ENCODE measurements at places on chromosomes 5 and 9.

DNA sequence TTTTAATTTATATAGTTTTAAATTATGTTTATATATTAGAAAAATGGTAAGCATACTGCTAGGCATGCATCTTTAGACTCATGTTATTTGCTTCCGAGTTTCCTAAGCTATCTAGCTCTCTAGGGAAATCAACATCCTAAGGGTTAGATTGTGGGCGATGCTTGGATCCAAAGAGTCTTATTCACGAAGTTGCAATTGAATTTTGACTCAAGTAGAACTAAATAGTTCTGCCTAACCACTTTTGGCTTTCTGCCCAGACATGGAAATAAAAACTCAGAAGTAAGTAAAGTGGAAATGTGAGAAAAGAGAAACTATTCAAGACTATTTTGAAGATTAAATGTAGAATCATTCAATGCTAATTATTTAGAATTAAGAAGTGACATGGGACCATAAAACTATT lies 440.4 kb downstream of the CDH18 start:
- no peak for DNase-seq

GRCh38 chr5:159393854-159394274 lies 63.6 kb upstream of the IL12B start:
- DNase-seq: no peak

- no peak for DNase-seq
Measured at GRCh38 chr9:104906441-104907277, 21.3 kb downstream of the ABCA1 start.

DNA sequence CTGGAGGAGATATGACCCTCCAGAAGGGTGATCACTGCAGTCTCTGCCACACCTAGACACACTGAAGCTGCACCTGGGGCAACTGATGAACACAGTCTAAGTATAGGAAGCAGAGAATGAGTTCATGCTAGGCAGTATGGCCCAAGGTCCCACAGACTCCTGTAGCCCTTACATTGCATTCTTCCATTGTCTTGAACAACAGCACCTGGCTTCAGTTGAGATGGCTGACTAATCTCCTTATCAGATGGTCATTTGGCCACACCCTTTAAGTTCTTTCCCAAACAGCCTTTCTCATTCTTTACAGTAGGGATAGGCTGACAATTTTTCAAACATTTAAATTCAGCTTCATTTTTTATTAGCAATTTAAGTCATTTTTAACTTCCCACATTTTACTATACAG lies 23.1 kb downstream of the CENPK start:
- DNase-seq: no peak

Data from occipital lobe (tissue), 3 donors.